ENCODE measurements at places on chromosomes 12 and 14.

- DNase-seq: no peak
Observed at GRCh38 chr14:38206689-38207376, 871 bp upstream of the SSTR1 start.

DNA sequence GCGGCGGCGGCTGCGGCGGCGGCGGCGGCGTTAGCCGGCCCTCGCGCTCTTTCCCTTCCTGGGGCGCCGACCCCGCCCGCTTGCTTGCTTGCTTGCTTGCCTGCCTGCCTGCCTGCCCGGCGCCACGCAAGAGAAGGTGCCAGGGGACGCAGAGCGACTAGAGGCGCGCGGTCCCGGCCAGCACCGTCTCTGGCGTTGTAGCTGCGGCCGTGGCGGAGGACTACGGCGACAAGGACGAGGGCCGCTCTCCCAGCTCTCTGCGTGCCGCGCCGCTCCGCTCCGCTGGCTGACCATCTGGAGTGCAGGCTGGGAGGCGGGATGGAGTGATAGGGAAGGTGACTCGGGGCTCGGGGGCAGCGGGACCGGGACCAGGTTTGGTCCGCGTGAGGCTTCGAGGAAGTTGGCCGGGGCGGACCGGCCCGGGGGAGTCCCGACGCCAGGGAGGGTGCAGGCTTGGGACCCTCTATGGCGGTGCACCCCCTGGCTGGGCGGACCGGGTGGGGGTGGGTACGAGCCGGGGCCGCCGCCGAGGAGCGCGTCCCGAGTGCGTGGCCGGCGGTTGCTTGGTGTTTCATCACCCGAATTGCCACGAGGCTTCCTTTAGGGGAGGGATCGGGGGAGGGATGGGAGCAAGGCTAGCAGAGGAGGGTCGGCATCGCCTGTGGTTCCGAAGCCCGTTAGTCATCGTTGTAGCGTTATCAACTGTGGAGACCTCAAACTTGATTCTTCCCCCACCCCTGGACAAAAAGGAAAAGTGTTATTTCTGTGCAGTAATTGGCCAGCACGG, 471 bp downstream of the XPOT start:
- DNase-seq: peak; percentile 48

GRCh38 chr12:128019996-128020544, 246.9 kb upstream of the TMEM132C start:
- no peak for DNase-seq

DNA sequence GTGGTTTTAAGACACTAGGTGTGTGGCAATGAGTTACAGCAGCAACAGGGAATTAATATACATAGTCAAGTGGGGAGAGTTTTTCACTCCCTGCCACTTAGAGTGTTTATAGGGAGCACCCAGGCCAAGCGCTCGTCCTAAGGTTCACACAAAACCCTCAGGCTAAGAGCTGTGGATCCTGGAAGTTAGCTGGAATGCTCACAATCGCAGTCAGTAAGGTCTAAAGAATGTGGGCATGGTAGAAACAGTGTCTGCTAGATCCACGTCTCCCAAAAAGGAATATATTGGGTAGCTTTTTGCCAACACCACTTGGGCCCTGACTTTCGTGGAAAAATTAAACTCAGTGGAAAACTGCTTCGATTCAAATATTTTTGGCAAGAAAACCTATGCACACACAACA, 36.6 kb downstream of the STAB2 start:
- DNase-seq: no peak

- DNase-seq: no peak
Observed at GRCh38 chr12:48881686-48882314, 16.1 kb upstream of the RND1 start.

DNA sequence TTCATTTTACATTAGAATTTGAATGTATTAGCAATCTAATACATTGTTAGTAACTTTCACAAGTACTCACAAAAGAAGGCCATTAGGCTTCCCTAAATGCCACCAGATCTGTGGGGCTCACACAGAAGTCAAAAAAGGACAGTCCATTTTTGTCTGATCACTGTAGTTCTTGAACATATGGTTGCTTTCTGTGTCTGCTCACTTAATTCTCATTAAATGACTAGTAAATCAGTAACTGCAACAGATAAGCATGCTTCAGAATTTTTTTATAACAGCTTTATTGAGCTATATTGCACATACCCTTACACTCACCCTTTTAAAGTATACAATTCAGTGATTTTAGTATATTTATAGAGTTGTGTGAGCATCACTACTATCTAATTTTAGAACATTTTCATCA, 71.4 kb downstream of the DENND5B start:
- no peak for DNase-seq

GRCh38 chr14:100582496-100583165, 4.6 kb downstream of the BEGAIN start:
- DNase-seq: no peak

- no peak for DNase-seq
Observed at GRCh38 chr12:24500831-24501230, 448.1 kb downstream of the BCAT1 start.

DNA sequence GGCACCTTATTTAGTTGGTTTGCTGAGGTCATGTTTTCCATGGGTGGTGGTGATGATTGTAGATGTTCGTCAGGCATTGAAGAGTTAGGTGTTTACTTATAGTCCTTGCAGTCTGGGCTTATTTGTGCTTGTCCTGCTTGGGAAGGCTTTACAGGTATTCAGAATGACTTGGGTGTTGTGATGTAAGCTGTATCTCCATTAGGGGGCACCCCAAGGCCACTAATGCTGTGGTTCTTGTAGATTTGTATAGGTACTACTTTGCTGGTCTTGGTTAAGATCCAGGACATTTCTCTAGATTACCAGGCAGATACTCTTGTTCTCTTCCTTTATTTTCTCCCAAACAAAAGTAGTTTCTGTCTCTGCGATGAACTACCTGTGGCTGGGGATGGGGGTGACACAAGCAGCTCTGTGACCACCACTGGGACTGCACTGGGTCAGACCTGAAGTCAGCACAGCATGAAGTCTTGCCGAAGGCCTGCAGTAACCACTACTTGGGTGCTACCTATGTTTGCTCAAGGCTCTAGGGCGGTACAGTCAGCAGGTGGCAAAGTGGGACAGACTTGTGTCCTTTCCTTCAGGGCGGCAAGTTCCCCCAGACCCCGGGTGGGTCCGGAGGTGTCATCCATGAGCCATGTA, 35.8 kb upstream of the FBXO33 start:
- DNase-seq: no peak

GRCh38 chr14:80446356-80446755, 235.1 kb upstream of the DIO2 start:
- no peak for DNase-seq

- DNase-seq: no peak
Observed at GRCh38 chr12:132194056-132194455, 49.8 kb downstream of the NOC4L start.

DNA sequence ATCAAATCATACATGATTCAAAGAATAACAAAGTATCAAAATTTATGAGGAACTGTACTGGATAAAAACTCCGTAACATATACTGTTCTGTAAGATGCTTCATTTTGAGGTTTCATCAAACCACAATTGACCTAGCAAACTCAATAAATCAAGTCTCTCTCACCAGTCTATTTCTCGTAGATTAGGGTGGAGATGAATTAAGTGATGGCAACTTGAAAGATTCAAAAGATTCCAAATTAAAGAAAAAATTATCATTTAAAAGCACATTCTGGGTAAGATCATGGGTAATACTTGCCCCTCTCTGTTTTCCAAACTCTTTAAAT, 74.4 kb downstream of the PAPLN start:
- DNase-seq: no peak

DNA sequence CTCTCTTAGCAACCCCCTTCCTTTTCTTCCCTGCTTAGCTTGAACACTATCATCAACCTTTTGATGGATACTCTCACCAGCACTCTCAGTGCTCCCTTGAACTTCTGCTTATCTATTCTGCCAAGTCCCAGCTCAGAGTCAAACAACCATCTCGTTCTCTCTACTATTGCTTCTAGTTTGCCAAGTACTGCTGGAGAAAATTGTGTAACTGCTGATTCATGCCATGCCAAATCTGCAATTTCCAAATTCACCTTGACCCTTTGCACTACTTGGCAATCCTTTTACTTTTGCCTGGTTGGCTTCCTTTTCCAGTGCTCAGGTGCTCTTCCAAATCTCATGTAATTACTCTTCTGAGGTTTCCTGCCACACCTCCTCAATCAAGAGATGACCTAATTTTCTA, 2.8 kb upstream of the CCDC196 start:
- DNase-seq: no peak

GRCh38 chr12:104740668-104741067, 217.4 kb downstream of the SLC41A2 start:
- DNase-seq: no peak

DNA sequence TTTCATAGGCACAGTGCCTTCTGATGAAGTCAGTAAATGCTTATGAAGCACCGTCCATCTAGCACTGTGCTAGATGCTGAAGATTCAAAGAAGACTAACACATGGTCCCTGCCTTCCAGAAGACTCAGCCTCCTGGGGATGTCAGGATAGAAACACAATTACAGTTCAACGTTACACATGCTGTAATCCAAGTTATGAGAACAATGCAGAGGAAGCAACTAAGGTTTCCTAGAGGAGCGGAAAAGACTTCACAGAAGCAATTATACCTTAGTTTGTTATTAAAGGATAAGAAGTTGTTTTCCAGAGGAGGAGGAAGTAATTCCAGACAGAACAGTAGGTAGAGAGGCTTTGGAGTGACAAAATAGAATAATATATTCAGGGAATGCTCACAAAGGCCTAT, 66.9 kb upstream of the FGD4 start:
- no peak for DNase-seq

DNA sequence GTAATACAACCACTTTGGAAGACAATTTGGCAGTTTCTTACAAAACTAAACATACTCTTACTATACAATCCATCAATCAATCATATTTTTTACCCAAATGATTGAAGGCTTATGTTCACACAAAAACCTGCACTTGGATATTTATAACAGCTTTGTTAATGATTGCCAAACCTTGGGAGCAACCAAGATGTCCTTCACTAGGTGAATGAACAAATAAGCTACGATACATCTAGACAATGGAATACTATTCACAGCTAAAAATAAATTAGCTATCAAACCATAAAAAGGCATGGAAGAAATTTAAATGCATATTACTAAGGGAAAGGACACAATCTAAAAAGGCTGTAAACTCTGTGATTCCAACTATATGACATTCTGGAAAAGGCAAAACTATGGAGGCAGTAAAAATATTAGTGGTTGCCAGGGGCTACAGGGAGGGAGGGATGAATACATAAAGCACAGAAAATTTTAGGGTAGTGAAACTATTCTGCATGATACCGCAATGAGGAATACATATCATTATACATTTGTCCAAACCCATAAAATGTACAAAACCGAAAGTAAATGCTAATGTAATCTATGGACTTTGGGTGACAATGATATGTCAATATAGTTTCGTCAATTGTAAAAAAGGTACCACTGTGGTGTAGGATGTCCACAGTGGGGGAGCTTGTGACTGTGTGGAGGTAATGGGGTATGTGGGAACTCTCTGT, 70.5 kb downstream of the GPR65 start:
- DNase-seq: no peak

GRCh38 chr14:79225815-79226214, 985.5 kb downstream of the DIO2 start:
- no peak for DNase-seq

DNA sequence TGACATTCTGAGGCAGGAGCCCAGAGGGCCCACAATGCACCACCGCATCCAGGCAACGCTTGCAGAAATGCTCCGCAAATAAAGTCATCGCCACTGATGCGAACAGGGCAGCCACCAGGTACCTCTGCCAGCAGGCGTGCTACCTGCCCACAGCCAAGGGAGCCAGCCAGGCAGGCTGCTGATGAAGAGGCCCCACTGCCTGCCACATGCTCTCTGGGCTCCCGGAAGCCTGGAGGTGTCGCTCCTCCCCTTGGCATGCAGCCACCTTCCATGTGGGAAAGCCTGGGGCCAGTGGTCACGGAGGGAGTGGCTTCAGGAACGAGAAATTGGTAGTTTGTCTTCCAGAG, 14.7 kb downstream of the GPR132 start:
- DNase-seq: no peak

DNA sequence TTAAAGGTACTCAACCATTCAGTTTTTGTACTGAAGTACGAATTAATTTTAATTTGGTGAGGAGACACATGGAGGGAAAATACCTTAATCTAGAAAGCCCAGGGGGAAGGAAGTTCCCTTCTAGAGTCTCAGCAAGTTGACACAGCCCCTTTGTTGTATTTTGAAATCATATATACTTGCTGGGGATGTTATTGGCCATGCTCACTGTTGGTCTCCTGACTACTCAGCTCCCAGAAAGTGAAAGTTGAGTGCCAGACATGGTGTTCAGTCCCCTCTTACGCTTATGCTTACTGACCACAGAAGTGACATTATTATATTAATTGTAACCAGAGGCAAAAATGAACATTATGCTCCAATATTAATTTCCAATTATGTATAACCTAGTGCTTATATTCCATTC, 28.1 kb downstream of the ARF6 start:
- no peak for DNase-seq

GRCh38 chr12:1738446-1738845, 47.6 kb downstream of the ADIPOR2 start:
- no peak for DNase-seq

GRCh38 chr14:88256997-88257950, 65.8 kb downstream of the KCNK10 start:
- DNase-seq: no peak

DNA sequence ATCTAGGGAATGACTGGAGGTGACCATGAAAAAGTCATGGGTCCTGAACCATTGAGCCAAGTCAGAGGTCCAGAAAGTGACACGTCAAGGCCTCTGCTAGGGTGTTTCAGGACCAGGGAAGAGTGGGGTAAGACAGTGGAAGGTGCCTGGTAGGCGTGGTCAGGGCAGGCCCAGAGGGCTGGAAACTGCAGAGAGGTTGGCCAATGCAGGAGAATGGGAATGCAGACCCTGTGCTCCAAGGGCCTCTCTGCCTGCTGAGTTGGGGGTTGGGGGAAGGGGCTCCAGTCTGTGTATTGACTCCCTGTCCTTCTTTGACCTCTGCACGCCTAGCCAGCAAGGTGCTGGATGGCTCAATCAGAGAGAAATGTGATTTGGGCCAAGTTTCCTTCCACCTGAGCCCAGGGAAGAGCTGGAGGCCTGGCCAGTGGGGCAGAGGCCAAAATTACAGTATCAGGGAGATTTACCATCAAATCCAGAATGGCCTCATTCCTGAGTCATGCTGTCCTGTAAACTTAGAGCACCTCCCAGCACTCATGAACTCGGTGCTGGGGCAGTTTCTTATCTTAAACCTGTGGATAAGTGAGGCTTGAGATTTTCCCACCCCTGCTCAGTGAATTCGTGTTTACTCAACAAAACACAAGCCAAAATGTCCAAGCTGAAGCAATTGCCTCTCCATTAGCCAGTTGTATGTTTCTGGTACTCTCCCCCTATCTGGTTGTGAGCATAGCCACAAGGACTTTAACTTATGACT, 24.4 kb downstream of the IRF2BPL start:
- DNase-seq: no peak

GRCh38 chr14:61503167-61503801, 181.9 kb downstream of the PRKCH start:
- peak; percentile 78 for DNase-seq

Measured in CD4-positive, alpha-beta T cell treated with Interleukin-6 at 100 ng/mL for 8 hours (primary cell).